ENCODE measurements at places on chromosomes 3 and 15.

DNA sequence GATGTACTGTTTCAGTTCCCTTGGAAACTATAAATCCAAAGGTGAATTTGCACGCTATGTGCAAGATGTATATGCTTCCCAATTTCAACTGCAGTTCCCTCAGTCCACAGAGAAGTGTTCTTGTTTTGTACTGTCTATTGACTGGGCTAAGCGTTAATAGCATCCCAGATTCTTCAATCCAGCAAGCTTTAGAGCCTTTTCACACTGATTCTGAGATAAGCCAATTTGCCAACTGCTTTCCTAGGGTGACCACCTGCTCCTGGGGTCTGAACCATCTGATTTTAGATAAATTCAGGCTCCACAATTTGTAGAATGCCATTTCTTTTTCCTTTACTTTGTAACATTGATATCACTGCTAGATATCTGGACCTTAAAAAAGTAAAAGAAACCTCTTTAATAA lies 340.1 kb downstream of the PTPRG start:
- no peak for DNase-seq

- DNase-seq: no peak
Measured at GRCh38 chr3:128319741-128320141, 146.9 kb downstream of the DNAJB8 start.

DNA sequence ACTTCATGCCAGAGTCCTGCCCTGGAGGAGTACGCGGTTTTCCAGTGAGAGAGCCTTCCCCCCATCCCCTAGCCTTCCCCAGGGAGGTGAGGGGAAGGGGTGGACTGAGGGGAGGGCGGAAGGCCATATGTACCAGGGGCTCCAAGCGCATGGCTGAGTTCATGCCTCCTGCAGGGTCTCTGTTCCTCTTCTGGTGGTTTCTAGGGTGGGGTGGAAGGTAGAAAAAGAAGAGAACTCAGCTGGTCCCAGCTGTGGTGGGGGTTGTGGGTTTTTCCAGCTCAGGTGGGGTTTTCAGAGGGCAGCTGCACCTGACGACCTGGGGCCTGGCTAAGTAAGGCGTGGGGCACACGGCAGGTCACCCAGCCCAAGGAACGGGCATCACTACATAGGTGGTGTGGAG lies 10.7 kb upstream of the IQSEC1 start:
- DNase-seq: no peak

DNA sequence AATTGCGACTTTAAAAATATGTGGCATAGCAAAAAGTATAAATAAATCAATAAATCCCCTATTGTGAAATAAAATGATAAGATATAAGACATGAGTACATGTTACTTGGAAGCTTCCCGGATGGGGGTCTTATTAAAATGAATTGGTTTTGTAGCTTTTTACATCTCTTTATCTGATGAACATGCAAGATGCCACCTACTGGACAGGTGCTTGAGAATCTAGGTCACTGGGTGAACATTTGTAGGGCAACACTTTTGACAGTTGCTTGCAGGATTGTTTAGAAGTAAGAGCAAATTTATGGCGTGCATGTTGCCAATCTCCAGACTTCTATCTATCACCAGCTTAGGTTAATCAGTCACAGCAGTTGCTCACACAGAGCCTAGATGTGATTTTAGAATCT lies 362.7 kb upstream of the SUCLG2 start:
- peak; percentile 2 for DNase-seq

DNA sequence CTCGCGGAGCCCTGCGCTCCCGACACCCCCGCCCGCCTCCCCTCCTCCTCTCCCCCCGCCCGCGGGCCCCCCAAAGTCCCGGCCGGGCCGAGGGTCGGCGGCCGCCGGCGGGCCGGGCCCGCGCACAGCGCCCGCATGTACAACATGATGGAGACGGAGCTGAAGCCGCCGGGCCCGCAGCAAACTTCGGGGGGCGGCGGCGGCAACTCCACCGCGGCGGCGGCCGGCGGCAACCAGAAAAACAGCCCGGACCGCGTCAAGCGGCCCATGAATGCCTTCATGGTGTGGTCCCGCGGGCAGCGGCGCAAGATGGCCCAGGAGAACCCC lies 464 bp downstream of the SOX2 start:
- DNase-seq: no peak

DNA sequence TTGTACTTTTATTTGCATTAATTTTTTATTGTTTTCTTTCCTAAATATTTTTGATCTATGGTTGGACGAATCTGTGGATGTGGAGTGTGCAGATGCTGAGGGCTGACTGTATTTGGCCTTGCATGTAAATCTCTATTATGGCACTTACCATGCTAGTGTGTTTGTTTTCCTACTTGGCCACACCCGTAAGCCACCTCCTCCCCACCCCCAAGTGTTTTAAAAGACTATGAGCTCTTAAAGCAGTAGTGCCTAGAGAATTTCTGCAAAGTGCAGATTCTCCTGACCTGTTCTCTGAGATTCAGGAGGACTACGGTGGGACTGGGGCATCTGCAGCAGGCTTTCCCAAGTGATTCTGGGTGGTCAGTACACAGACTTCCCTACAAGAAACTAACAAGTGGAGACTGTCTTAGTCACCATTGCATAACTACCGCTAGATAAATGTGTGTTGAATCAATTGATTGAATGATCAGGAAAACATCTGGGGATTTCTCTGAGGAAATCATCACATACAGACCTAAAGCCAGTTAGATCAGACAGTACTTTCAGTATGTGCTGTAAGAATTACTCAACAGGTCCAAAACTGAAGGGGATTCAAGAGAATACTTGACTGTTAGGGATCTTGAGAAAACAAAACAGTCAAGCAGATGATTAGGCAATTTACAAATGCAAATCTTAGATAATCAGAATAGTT lies 6.2 kb upstream of the TIPARP start:
- peak; percentile 25 for DNase-seq

DNA sequence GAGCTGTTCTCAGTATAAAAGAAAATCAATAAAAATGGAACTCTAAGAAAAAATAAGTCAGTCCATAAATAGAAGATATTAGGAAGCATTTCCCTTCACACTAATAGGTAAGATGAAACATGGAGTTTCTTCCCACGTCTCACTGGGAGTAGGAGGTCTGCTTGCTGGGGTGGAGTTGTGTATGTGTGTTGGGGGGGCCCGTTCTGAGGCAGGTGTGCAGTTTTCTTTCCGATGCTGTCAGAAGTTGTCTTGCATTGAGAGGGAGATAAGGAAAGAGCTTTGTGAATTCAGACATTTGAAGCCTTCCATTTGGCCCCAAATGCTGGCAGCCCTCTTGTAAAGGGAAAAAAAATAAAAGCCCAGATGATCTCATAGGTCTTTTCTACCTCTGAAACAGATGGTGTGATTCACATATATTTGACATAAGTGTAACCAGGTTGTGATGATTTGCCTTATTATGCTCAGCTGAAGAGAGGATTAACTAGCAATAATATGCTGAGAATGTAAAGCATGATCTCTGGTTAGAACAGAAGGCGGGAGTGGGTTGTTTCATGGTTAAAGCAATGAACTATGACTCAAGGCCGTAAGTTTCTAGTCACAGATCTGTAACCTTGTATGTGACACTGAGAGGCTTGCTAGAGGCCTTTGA lies 8.8 kb downstream of the RASGRP1 start:
- peak; percentile 36 for DNase-seq

DNA sequence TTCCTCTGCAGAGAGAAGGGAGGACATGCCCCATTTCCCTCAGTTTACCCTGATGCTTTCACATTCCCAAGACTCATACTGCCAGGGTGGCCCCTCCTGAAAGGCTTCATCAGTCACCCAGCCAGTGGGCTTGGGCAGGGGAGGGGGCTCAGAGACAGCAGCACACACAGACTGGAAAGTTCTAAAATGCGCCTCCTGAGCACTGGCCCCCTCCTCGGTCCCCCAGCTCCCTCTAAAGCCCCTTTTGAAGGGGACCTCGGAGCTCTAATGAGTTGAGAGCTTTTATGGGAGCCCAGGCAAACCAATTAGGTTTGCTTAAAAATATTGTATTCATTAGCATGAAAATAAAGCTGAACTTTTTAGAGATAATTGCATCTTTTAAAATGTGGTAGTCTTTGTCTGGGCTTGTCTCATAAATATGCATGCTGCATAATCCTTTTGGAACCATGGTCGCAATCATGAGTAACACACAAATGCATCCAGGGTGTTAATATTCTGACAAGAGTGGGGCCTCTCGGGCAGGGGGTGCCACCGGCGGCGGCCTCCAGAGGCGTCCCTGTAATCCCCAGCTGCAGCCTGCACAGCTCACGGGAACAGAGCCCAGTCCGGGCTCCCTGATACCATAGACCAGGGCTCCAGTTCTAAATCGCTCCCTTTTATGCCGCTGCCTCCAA lies 78.5 kb downstream of the RPLP1 start:
- no peak for DNase-seq

GRCh38 chr3:87121856-87122255 lies 105.3 kb upstream of the CHMP2B start:
- no peak for DNase-seq

DNA sequence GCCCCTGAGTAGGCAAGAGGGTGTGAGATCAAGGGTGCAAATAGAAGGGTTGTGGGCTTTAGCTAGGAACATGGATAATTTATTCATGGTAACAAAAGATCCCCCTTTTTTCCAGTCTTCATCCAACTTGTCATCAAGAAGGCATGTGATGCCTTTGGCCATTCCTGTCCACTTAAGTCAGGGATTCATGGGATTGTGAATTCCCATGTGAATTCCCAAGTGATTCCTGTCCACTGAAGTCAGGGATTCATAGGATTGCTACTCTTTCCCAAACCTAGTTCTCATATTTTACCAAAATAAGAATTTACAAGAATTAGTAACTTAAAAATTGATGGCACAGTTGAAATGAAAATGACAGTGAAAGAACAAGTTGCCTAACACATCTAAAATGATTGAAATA lies 40.8 kb downstream of the HMG20A start:
- DNase-seq: no peak

DNA sequence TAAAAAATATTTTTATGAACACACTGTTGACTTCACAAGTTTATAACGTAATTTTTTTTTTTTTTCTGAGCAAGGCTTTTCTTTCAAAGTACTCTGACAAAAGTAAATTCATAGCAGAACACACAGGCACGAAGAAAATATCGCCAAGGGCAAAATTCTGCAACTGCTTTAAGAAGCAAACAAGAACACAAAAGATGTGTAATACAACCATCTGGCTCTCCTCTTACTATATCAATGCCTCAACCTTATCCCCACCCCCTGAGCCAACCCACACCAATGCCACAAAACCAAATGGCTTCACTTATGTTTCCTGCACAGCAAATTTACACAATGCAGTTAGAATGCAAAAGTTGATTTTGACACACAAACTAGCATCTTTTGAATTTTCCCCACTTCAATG lies 274.2 kb downstream of the FOXP1 start:
- DNase-seq: peak; percentile 67

DNA sequence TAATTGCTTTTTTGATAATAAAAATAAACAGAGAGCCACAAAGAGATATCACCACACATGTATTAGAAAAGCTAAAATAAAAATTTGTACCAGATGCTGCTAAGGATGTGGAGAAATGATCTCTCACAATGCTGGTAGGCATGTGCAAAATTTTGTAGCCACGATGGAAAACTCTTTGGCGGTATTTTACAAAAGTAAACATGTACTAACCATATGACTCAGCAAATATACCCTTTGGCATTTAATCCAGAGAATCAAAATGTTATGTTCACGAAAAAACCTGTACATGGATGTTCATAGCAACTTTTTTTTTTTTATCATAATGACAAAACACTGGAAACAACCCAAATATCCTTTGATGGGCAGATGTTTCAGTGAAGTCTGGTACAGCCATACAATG lies 261.2 kb downstream of the LPP start:
- no peak for DNase-seq

GRCh38 chr15:76058714-76059319 lies 968 bp upstream of the TMEM266 start:
- DNase-seq: no peak

DNA sequence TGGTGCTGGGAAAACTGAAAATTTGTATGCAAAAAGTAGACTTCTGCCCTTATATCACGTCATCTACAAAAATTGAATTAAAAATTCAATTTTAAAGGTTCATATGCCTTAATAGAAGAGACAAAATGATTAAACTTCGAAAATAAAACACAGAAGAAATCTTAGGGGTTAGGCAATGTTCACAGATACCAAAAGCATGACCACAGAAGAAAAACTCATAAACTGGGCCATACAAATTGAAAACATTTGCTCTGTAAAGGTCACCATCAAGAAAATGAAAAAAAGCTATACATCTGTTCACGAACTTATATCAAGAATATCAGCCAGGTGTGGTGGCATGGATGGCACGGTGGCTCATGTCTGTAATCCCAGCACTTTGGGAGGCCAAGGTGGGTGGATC lies 245.1 kb downstream of the PCCB start:
- no peak for DNase-seq

DNA sequence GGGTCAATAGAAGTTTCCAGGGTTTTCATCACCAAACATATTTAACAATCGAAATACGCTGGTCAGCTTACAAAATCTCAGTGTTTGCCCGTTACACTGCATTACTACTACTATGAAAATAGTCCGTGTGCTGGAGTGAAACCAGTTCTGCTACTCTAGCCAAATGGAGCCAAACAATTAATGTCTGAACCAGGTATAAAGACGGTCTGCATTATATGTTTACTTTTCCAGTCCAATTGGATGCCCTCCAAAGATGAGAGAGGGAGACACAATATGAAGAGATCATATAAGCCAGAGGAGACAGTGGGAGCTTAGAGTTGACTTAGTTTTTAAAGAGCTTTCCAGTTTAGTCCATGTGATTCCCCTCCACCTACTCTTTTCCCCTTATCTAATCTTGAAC lies 6.3 kb upstream of the DUT start:
- DNase-seq: no peak

DNA sequence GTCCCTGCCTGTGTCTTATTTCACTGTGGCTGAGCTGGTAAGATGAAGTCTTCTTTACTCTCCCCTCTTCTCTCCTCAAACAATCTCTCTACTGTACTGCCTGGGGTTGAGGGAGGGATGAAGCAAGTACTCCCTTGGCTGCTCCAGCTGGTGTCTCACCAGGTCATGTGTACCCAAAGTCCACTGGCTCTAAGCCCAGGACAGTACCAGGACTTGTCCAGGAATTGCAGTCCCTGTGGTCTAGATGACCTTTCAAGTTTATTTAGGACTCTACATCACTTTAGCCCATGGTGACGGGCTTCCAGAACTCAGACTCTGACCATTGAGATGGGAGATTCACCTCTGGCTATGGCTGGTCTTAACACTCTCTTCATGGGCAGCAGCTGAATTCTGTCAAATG lies 17.5 kb upstream of the SLC27A2 start:
- no peak for DNase-seq

DNA sequence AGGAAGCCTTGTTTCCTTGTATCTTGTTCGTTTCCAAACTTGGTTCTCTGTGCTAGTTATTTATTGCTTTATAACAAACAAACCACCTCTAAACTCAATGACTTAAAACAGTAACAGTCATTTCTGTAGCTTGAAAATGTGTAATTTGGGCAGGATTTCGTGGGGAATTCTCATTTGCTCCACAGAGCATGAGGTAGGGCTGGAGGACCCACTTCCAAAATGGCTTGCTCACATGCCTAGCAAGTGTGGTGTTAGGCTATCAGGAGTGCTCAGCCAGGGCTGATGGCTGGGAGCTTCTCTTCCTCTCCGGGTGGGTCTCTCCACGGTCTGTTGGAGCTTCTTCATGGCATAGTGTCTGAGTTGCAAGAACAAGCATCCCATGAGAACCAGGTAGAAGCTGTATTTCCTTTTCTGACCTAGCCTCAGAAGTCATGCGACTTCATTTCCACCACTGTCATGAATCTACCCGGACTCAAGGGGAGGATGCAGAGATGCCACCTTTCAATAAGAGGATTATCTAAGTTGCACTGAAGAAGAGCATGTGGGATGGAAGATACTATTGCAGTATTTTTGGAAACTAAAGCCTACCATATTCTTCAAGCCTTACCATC lies 8.2 kb upstream of the TNIK start:
- no peak for DNase-seq

- DNase-seq: no peak
Measured at GRCh38 chr3:121594850-121595249, 1.7 kb downstream of the FBXO40 start.

All from CD4-positive, alpha-beta T cell treated with Interleukin-6 for 4 hours (primary cell).